Spinal cord (tissue), 10 donors: ENCODE measurements at places on chromosomes 2 and 18. TPM values are rescaled to one million over a fixed set of nuclear protein-coding genes. Genes with fewer than 3 reads are reported as not detected.

Gene CDH7
- 23.1 TPM for total RNA-seq

Gene GNLY
- total RNA-seq = 0.40 TPM

Gene TMEM200C
- total RNA-seq = 5.2 TPM

Gene ABCG5
- 0.06 TPM for total RNA-seq

Gene TEX44
- total RNA-seq = not detected

Gene POTEJ
- 0.10 TPM for total RNA-seq

Gene OSR1
- 138 TPM for total RNA-seq

Gene UGT1A3
- not detected for total RNA-seq

Gene REG1A
- total RNA-seq = not detected

Gene SP100
- 26.4 TPM for total RNA-seq

Gene CNGA3
- 7.1 TPM for total RNA-seq

Gene RUFY4
- total RNA-seq = 0.06 TPM

GRCh38 chr2:201260302-201260800 is at the start of gene CASP8:
Gene CASP8, plus strand, starts transcription at chr2:201260536. Its CDS starts 5,951 bp downstream, at chr2:201266487.
- DNase-seq = no peak

- no peak for DNase-seq
Observed at GRCh38 chr2:231138699-231139098, 13.9 kb upstream of the HTR2B start.

GRCh38 chr2:171406044-171406443 is 27.7 kb downstream of the METTL8 start:
- no peak for DNase-seq

DNA sequence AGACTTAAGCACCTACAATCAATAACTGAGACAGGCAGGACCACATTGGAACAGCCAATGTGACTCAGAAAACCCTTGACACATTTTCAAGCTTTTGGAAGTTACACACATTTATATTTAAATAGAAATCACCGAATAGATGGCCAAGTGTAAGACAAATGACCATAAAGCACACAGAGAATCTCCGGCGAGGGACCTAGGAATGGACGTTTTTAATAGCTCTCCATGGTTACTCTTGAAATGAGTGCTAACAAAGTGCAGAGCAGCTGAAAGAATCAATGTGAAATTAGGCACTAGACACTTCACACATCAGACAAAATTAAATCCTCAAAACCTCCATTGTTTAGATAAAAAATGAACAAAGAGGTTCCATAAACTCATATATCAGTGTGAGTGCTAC is 376.9 kb downstream of the DLGAP1 start:
- no peak for DNase-seq

- no peak for DNase-seq
Observed at GRCh38 chr2:70574109-70574508, 20.5 kb upstream of the TGFA start.

DNA sequence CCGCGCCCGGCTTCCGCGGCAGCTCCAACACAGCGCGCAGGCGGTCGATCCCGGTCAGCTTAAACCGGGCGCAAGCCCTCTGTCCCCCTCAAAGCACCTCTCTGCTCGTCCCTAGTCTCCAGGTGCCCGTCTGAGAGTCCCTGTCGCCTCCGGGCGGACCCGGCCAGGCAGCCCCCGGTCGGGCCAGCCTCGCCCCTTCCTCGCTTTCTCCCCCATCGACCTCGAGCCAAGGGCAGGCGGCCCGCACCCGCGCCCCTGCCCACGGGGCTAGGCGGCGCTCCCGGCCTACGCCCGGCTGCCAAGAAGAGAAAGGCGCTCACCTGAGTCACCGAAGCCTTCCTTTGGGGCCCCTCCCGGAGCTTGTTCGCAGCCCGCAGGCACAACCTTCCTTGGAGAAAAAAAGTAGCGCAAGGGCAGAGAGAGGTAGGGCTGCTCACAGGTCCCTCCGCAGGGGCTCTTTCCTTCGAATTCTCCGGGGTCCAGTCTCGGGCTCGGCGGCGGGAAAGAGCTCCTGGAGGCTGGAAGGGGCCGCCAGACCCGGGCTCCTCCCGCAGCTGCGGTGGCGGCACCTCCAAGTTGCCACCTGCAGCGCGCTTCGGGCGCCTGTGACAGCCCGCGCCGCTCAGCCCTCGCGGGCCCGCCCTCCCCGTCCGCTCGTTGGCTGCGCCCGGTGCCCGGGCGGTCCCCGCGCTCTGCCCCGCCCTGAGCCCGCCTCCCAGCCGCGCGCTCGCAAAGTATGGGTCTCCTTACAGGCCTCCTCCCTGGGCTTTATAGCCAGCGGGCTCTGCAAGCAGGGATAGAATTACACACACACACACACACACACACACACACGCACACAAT is 86.5 kb upstream of the EPB41L3 start:
- peak; percentile 52 for DNase-seq

GRCh38 chr2:230955163-230955737 is 30.2 kb upstream of the GPR55 start:
- DNase-seq = no peak

DNA sequence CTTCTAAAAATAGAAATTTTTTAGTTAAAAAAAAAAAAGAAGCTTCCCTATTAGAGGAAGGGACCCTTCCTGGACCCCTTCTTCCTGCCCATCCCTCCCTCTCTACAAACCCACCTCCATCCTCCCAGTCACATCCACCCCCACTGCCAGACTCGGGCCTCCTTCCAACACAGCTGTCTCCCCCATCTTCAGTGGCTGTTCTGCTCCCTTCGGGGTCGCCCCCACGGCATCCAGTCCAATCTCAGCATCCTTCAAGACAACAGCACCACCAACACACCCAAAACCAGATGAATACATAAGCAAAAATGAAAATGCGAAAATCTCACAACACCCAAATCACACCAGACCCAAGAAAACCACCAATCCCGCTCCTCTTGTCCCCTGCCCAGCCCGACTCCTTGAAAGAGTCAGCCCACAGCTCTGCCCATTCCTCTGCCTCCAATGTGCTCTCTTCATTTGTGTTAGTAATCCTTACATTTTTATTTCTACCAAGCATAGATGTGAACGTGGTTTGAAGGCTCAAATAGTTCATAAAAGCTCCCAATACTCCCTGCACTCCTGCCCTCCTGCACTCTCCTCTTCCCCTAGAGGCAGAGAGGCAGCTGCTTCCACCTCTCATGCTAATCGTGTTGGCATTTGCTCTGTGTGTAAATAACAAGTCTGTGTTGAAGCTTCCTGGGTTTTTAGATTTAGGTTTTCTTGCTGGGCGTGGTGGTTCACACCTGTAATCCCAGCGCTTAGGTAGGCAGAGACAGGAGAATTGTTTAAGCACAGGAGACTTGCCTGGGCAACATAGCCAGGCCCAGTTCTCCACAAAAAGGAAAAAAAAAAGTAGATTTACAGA is 37.0 kb downstream of the MAL start:
- no peak for DNase-seq

DNA sequence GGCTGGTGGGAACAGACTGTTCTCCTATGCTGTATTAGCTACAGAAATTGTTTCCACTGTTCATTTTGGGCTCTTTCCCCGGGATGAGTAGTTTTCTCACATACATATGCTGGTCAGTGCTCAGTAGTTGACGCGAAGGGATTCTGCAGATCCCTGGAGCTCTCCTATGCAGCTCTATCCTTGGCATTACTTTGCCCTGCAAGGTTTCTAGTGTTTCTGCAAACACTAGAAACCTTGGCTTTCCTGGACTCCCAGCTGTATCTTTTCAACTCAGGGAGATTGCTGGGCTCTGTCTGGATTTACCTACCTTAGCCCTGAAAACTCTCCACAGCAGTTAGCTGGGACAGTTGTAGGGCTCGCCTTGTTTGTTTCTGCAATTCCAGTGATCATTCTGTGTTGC is 10.9 kb downstream of the KIAA1328 start:
- DNase-seq = no peak

GRCh38 chr18:579238-579637 is 942 bp upstream of the CETN1 start:
- no peak for DNase-seq

DNA sequence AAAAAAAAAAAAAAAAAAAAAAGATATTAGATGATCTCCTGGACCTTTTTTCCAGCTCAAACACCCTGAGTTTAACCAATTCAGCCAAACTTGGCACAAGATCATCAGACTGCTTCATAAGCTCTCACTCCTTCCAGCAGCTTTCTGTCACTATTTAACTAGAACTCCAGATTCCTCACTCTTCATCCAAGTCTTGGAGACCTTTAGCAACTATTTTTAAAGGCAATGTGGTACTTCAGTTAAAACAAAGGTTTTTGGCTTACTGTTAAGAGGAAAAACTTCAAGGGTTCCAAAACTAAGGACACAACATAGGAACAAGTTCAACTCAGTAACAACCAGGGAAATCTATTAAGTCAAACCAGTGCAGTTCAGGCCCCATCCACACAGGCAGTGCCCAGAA is 23.2 kb downstream of the LAMA1 start:
- peak; percentile 81 for DNase-seq

GRCh38 chr2:109720380-109721106 is 73.6 kb upstream of the RGPD5 start:
- DNase-seq = no peak

DNA sequence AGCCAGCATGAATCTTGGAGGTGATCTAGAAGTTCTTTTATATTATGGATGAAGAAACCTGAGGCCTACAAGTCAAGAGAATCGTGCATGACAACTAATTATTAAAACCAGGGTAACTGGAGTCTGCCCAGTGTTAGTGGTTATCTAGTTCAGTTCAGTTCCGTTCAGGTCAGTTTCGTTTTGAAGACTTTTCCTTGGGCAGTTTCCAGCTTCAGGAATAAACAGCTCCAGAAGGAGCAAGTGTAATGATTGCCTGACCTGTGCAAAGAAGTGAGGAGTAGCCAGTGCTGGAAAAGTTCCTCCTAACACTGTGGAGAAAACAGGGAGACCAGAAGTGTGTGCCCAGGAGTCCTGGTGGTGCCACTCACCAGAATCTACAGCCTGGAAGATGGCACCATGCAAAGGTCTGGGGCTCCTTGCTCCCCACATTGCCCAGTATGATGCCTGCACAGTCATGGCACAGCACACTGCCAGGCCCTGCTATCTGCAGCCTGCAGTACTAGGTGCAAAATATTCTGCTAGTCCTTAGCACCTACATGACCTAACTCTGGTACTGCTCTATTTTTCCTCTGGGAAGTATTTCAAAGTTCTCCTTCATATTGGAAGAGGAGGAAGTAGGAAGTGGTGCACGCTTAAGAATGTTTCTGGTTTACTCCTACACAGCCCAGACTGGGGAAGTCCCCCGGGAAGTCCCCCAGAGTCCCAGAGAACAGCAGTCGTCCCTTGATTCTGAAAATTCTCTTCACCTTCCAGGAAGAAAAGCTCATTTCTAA is 65.8 kb downstream of the SUMO1 start:
- no peak for DNase-seq

DNA sequence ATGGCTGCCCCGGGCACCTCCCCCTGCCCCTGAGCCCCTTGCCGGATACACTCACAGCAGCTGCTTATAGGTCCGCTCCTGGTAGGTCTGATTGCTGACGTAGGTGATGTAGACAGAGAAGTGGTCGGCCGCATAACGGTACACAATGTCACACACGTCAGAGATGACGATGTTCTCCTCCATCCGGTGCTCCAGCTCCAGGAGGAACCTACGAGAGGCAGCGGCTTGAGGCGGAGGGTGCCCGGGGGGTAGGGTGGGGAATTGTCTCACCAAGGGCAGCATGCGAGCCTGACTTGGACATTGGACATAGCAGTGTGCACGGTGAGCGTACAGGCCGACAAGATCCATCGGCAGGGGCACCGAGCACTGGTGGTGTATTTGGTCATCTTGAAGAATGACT is 22.8 kb downstream of the SNORC start:
- DNase-seq = no peak

DNA sequence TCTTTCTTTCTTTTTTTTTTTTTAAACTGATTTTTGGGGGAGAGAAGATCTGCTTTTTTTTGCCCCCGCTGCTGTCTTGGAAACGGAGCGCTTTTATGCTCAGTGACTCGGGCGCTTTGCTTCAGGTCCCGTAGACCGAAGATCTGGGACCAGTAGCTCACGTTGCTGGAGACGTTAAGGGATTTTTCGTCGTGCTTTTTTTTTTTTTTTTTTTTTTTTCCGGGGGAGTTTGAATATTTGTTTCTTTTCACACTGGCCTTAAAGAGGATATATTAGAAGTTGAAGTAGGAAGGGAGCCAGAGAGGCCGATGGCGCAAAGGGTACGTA is 587 bp downstream of the MEIS1 start:
- DNase-seq = no peak

DNA sequence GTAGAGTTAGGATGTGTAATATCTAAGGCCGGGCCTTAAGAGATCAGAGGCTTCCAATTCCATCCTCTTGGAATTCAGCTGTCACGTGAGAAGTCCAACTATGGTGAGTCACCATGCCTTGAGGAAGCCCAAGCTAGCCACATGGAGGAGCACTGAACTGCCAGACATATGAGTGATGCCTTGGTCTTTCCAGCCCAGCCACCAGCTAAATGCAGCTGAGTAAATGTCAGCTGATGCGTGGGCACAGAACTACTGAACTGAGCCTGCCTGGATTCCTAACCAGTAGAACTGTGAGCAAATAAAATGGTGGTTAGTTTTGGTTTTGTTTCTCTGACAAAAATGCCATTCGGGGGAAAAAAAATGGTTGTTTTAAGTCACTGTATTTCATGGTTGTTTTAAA is 153.7 kb upstream of the SERTAD2 start:
- no peak for DNase-seq

GRCh38 chr2:180618570-180618969 is 361.8 kb upstream of the UBE2E3 start:
- DNase-seq = no peak
